Fibroblast of skin of right biceps (primary cell): ENCODE measurements at places on chromosomes 4 and X.

DNA sequence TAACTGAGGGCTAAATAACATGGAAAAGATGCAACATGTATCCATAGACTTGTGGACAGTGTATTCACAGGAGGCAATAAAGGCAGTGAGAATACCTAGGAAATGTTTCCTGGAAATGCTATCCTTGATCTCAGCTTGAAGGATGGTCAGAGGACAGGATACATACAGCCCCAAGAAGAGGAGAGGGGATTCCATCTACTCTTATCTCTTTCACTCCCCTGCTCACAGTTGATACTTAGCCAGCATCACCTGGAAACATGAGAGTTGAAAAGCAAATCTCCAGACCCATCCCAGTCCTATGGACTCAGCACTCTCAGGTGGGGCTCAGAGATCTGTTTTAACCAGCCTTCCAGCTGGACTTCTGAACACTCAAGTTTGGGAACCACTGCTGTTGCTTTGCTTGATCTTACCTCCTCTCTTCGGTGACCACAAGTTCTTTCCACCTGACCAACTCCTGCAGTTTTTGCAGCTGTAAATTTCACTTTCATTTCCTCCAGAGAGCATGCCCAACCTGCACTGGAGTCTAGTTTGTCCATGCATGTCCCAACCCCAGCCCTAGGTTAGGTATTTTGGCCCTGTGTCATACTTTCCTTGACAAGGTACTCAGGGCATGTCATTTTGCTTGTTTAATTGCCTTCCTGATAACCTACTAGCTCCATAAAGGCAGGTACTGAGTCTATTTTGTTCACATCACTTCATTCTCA is 10.4 kb downstream of the RELL1 start:
- DNase-seq, result no peak

- DNase-seq, result peak; percentile 43
Observed at GRCh38 chr4:137949746-137950145, 292.4 kb downstream of the SLC7A11 start.

DNA sequence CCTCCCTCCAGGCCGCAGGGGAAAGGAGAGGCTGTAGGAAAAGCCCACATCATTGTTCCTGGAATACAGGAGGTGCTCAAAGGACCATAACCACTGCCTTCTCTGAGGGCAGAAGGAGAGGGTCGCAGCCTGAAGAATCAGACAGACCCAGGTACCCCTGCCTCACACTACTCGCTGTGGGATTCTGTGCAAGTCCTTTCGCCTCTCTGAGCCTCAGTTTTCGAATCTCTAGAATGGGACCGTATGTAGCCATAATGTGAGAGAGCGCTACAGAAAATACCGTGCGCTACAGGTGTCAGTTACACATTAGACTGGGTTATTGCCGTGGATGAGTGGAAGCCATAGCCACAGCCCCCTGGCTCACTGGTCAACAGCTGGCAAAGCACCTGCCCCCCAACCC is 78.2 kb upstream of the PSAPL1 start:
- no peak for DNase-seq

GRCh38 chr4:143026459-143027170 is 158.1 kb upstream of the USP38 start:
- no peak for DNase-seq

GRCh38 chr4:143183513-143184216 is 1.1 kb upstream of the USP38 start:
- no peak for DNase-seq

- DNase-seq, result no peak
Observed at GRCh38 chr4:181061787-181062186, 1181.4 kb upstream of the TENM3 start.

DNA sequence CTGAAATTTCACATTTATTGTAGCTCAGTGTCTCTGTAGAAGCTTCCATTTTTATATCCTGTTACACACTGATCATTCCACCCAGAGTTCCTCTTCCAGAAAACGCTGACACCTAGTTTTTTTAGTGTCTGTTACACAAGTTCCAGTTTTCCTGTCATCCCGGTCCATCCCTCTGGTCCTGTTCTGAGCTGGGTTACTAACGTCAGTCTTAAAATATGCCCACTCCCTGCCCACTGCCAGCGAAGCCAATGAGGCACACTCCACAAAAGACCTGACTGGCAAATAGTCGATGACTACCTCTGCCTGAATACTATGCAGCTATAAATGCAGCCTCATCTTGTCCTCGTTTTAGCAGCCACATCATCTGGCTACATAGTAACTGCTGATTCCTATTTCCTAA is 30.9 kb upstream of the DDX3X start:
- no peak for DNase-seq

DNA sequence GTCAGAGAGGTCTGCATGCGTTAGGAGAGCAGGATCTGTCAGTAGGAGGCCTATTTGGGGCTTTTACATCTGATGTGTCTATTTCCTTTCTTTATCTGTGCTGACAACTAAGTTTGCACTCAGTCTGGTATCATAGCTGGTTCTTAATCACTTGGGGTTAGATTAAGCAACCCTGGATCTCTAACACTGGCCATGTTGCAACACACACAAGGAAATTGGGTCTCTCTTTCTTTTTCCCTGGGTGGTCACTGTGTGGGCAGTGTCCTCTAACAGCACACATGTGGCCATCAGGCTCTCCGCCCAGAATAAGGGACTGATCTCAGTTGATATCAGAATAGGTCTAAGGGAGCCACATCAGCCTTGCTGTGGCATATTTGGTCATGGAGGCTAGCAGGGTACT is 38.9 kb downstream of the IGFBP7 start:
- peak; percentile 66 for DNase-seq

- DNase-seq, result no peak
Observed at GRCh38 chr4:98908703-98909262, 20.1 kb downstream of the EIF4E start.

- DNase-seq, result peak; percentile 16
Observed at GRCh38 chrX:71302461-71303213, 1.1 kb downstream of the ITGB1BP2 start.

DNA sequence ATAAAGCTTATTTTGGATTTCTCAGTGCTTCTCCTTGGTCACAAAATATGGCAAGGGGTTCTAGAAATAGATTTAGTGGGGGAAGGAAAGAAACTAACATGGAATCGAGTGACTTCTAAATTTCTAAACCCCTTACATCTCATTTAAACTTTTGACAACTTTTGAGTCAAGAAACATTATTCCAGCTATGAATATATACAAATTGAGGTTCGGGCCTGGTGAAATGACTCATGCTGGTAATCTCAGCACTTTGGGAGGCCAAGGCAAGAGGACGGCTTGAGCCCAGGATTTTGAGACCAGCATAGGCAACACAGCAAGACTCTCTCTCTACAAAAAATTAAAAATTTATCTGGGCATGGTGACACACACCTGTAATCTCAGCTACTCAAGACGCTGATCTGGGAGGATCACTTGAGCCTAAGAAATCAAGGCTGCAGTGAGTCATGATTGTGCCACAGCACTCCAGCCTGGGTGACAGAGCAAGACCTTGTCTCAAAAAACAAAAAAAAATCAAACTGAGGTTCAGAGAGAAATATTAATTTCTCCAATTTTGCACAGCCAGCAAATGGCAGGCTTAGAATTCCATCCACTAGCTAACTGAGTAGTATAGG is 99.8 kb downstream of the ANXA3 start:
- DNase-seq, result no peak

GRCh38 chrX:21968333-21968732 is 27.8 kb downstream of the SMS start:
- no peak for DNase-seq

DNA sequence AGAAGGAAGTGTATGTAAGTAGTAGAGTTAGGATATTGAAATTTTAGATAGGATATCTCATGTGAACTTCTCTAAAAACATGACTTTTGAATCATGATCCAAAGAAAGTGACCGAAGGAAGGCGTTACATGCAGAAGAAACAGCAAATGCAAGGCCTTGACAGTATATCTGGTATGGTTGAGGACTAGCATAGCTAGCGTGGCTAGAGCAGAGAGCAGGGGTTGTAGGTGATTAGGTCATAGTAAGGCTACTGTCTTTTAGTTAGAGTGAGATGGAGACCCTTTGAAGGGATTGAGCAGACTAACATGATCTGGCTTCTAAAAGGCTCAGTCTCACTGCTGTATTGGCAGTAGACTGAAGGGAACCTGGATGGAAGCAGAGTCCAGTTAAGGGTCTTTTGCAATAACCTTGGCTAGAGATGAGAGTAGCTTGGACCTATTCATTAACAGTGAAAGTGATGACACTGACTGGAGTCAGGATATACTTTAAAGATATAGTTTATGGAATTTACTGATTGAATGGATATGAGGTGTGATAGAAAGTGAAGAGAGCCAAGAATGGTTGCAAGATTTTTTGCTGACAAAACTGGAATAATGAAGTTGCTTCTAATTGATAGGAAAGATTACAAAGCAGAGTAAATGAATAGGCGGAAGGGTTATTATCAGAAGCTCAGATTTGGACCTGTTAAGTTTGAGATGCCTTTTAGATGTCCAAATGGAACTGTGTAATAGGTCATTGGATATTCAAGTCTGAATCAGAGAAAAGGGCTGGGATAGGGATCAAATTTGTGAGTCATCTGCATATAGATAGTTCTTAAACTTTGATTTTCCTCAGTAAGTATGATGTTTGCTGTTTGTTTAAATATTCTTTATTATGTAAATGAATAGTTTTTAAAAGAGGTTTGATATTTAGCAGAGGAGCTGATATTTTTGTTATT is 59.8 kb downstream of the MRPL1 start:
- DNase-seq, result peak; percentile 54

DNA sequence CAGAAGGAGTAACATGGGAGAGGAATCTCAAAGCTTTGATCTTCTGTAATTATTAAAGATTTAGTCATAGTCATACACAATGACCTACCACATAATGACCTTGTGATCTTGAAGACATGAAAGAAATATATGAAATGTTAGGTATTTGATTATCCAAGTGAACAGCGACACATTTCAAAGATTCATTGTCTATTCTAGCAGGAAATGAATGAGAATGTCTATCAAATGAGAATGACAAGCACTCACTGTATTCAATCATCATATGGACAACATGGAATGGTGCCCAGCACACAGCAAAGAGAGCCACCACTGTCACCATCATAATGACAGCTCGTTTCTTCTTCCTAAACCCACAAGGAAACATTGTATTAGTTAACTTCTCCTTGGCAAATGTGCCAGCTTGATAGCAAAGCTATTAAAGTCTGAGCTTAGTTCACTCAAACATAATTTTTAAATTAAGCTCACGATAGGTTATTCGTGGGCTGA is 50.6 kb downstream of the QRFPR start:
- DNase-seq, result no peak

DNA sequence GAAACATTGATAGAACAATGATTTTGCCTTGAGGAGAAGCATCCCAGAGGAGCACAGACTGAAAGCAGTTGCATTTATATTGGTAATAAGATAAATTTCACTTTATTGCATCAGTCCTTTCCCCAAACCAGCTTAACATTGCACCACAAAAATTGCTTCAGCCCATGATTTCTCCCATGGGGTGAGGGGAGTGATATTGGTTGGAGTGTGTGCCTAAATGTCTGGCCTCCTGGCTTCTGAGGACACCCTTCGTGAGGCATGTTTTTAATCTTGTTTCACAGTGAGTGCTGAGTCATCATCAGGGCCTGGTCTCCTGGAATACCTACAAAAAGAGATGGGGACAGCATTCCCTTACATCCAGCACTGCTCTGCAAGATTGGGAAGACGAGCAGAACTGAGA is 487.9 kb downstream of the C4orf33 start:
- peak; percentile 82 for DNase-seq

GRCh38 chr4:186501554-186501953 is 53.8 kb downstream of the MTNR1A start:
- DNase-seq, result no peak

DNA sequence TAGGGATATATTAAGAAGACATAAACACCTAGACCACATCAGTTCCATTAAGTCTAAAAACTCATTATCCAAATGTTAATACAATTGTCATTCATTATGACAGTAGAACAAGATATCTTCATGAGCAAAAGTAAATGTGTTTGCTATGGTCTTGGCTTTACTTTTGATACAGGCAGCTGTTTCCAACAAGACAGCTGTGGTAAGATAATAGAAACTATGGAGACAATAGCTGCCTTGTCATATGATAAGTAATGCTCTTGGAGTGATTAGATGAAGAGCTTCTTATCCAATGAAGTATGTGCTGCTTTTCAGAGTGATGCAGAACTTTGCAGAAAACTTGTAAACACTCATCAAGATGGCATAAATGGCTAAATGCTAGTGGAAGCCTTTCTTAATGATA is 1066.0 kb downstream of the FSTL5 start:
- DNase-seq, result no peak

DNA sequence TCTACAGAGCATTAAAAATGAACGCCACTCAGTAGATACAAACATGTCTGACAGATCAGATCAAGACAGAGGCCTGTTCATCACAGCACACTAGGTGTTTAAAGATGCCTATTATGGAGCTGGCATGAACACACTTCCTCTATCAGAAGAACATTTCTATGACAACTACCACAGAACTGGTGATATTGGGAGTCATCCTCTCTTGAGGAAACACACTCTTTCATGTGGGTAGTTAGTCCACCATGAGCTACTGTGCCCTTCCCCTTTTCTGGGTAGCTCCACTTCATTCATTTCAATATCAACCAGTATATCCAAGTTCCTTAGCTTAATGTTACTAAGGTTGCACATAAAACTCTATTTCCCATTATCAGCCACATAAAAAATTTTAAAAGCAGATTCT is 46.7 kb downstream of the MAOB start:
- no peak for DNase-seq

DNA sequence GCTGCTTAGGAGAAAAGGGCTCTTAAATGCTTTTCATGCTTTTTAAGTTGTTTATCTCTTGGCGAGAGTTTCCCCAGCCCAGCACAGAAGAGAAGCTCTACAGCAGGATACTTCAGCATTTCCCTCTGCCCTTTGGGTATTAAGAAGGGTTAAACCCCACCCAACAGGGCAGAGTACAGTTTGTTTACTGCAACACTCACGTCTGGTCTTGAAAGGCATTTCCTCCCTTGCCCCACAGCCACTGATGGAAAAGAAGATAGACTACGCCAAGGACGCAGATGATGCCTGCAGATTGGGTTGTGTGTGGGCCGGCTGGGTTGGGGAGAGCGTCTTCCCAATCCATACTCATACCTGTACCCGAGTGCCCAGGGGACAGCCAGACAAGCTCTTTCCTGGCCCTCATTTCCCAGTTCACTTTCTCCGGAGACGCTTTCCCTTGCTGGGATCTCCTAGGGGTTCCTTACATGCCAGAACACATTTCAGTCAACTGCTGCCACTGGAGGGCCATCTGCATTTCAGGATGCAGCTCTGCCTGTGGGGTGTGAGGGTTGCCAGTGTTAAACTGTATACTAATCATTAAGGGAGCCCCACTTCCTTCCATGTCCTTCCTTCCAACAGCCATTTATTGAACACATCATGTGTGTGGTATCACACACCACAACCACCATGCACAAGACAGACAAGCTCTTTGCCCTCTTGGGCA is 96.5 kb upstream of the DHX15 start:
- no peak for DNase-seq

GRCh38 chrX:15567886-15568616 is 32.7 kb downstream of the ACE2 start:
- DNase-seq, result no peak

GRCh38 chr4:879729-880077 is 52.4 kb downstream of the GAK start:
- no peak for DNase-seq

- no peak for DNase-seq
Observed at GRCh38 chr4:48683784-48684666, 96.1 kb downstream of the FRYL start.

- DNase-seq, result no peak
Observed at GRCh38 chrX:3435057-3435456, 88.6 kb upstream of the MXRA5 start.
